H7 (cell line): ENCODE measurements at places on chromosomes 7 and 10.
A peak's percentile ranks its signal among the peaks of the same experiment; 100 is the strongest.

DNA sequence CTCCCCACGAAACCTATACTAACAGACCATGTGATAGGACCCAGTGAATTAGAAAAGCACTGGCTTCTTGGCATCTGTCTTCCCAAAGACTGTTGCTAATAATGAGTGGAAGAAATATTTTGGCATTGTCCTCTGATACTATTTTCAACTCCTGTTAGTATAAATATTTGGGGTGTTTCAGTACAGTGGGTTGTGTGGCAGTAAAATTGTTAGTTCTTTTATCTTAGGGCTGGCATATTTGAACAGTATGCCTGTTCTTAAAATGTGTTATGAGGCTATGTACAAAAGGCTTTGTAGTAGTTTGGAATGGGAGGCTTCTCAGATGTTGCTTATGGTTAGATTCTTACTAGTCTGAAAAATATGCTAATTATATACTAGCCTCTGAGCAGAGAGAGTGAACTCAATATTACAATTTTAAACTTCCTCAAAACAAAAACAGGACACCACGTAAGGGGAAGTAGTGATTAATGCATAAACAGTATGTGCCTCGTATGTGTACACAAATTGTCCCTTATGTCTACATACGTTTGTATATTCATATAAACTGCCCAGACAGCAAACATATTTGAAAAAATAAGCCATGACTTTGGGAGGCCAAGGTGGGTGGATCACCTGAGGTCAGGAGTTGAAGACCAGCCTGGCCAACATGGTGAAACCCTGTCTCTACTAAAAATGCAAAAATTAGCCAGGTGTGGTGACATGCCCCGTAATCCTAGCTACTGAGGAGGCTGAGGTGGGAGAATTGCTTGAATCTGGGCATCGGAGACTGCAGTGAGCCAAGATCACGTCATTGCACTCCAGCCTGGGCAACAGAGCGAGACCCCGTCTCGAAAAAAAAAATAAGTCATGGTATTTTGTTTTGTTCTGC, 115.4 kb downstream of the ARID5B start:
- no peak for DNase-seq

GRCh38 chr7:100679129-100679926, 5.8 kb downstream of the GNB2 start:
- peak; percentile 70 for DNase-seq

GRCh38 chr7:16504019-16504418, 22.6 kb upstream of the LRRC72 start:
- DNase-seq, result no peak

DNA sequence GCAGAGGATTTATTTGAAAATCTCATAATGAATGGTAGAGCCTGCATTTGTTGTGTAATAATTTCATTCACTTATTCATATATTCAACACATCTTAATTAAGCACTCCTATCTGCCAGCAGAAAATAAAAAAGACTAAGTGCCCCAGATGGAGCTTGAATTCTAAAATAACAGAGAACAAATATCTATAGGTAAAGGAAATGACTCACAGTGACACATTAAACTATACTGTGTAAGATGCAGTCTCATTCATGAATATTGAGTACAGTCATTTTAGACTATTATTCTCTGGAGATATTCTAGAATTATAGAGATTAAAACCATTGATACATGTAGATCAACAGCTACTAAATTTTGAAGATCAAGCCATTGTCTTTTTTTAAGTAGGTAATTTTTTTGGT, 72.1 kb downstream of the PTPRZ1 start:
- DNase-seq, result no peak

DNA sequence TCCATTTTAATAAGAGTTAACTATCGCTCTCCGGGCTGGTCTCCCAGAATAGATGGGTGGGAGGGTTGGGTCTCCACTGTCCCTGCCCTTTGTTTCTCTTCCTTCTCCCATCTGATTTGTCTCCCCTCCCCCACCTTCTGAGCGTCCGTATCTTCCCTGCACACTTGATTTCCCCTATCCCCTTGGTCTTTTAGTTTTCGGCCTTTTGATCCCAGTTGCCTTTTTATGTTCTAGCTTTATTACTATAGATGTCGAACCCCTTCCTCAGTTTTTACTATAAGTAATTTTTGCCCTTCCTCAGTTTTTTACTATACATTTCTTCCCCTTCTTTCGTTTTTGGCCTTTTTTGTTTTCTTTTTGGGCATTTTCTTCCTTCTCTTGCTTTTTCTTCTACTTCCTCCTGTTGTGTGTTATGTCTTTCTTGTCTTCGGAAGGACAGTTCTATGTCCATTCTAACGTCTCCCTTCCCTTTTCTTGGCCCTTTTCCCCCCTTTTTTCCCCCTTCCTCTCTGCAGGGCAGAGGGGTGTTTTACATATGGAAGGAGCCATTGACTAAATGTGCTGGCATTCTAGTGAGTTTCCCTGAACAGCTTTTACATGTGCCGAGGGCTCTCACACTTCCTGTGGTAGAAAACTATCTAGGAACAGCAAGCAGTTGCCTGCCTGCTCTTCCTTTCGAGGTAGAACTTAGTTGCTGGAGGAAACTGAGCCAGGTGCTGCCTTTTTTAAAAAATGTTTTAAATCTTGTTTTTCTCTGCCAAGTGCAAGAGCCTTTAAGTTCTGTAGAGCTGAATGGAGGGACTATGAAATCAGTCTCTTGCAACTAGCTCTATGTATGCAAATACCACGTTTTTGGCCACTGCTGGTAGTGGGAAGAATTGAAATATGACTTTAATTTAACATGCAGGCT, 2.8 kb downstream of the TET1 start:
- DNase-seq, result peak; percentile 77

- peak; percentile 58 for DNase-seq
Observed at GRCh38 chr7:4809091-4809591, 33.7 kb downstream of the AP5Z1 start.

GRCh38 chr10:49081547-49082275, 33.6 kb downstream of the VSTM4 start:
- DNase-seq, result peak; percentile 53

DNA sequence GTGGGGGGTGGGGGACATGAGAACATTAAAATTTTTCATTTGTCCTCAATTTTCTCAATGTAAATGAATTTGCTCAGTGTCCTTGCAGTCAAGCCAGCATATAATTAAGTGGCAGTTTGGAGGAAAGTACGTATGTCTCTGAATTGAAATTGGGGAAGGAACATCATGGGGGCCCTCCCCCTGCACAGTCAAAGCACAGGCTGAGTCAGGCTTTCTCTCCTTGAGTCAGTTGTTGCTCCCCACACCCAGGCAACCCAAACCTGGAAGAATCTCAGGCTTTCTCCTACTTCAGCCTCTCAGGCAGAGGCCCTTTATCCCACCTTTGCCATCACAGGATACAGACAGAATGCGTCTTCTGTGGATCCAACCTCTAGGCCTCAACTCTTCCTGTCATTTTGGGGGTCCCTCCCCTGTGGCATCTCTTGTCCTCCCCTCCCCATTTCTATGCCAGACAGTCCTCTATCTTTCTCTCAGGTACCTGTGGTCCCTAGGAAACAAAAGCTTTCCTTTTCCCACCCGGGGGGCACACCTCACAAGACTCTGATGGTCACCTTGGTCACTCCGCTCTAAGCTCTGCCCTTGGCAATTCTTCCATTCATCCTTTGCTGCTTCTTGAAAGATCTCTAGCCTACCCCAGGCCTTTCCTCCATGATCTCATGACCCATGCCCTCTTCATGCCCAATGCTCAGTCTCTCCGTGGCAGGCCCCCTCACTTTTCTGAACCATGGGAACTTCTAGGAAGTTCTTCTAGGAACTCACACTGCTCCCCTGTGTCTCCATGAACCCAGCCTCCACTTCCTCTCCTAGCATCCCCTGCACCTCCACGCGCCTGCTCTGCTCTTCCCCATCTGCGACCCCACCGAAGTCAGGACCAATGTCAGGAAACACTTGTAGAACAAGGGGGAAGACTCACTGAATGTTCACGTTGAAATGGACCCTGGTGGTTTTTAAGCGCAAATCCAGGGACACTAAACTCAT, 40.4 kb downstream of the CREB3L2 start:
- DNase-seq, result no peak
